ENCODE measurements at places on chromosomes 7 and 10.

DNA sequence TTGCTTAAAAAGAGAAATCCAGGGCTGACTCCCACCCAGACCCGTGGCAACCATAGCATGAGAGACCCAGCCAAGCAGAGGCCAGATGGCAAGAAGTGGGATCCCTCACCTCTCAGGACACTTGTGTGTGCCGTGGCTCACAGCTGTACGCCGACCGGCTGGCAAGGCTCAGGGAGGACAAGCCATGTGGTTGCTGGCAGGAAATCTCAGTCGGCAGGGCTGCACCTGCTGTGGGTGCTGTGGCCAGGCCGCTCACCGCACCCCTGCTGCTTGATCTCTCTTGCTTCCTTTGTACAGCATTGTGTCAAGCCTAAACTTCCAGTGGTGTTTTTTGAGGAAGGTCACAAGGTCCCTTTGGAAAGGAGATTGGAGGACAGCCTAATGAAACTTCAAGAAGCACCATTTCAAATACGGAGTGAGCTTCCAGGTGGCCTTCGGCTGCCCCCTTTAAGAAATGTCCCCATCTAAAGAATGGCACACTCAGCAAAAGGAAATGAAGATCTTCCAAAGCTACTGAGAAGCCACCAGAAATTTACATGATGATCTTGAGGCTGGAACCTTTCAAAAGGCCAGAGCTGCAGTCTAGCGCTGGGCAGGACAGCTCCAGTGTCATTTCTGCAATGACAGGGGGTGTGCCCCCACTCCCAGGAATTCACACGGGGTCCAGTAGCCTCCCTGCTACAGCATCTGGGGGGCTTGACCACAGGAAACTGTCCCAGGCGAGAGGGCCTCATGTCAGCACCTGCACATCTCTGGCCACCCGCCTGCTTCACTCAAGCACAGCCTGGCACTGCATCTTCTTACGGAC is 409.0 kb upstream of the MGMT start:
- DNase-seq: no peak

DNA sequence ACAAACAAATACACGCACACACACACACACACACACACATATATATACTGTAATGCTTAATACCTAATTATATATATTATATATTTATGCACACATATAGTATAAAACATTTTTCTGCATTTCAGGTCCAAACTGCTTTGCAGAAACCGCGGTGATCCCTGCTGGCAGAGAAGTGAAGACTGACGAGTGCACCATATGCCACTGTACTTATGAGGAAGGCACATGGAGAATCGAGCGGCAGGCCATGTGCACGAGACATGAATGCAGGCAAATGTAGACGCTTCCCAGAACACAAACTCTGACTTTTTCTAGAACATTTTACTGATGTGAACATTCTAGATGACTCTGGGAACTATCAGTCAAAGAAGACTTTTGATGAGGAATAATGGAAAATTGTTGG is 138.5 kb downstream of the VWC2 start:
- no peak for DNase-seq

DNA sequence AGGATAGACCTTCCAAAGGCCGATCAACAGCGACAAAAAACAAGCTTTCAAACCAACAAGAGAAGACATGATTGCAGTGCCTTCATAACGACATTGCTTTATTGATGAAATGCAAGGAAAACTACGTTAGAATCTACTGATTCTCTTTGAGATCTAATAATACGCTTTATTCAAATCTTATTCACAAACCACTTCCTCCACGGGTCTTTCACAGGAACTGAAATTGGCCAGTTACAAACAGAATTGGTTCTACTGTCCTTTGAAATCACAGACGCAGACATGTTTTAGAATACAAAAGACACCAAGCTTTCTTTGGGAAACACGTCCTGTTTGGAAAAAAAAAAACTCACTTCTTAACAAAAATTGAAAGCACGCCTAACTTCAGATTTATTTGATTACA is 74.7 kb upstream of the SEPHS1 start:
- no peak for DNase-seq

DNA sequence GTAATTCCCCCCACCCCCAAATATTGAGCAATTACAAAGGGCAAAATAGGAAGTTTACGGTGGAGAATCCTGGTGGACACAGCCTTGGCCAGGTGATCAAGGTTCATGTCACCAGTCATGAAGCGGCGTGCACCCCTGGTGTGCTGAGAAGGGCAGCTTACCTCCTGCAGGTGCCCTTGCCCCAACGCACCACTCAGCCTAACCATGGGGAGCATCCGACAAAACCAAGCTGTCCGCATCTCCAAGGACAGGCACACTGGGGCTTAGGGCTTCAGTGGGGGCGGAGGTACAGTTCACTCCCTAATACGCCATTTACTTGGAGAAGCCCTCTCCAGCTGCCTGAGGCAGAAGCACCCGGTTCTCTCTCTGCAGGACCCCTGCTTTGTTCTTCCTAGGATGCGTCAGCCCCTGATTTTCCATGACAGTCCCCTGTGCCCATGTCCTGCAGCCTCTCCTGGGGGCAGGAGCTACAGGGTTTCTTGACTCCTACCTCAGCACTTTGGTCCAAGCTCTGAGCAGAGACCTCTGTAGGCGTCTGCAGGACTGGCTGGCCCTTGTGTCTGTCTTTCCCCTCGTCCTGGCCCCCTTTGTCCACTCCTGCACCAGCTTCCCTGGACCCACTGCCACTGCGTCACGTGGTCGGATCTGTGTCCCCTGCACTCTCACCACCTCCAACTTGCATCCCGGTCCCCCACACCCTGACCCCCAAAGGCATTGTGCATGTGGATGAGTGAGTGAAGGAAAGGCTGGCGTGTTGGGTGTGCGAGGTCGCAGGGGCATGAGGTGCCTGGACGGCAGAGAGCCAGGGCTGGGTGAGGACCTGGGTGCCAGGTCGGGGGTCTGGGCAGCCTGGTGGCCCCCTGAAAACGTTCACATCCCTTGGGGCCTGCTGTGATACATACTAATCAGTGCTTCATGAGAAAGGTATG is 113.7 kb downstream of the LHPP start:
- no peak for DNase-seq

DNA sequence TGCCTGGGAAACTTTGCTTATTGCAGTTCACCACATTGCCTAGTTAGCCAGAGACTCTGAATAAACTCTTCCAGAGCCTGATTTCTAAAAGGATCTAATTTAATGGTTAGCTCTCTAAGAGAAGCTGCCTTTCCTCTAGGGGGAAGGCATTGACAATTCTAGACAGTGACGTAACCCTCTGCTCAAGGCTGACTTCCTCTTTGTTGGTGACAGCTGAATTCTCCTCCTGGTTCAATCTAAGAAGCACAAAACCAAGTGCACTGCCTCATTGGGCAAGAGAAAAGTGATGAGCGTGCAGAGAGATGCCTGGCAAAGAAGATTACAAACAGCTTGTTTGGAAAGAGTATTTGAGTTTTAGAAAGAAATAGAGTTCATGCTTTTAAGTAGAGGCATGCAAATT is 102.7 kb downstream of the MACC1 start:
- DNase-seq: no peak

DNA sequence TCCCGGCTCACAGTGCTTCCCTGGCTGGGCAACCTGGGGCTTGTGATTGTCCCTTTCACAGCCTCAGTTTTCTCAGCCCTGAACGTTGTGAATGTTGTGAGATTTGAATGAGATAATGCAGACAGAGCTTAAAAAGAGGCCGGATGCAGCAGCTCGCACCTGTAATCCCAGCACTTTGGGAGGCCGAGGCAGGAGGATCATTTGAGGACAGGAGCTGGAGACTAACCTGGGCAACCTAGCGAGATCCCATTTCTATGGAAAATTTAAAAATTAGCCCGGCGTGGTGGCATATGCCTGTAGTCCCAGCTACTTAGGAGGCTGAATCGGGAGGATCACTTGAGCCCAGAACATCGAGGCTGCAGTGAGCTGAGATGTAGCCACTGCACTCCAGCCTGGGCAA is 56.6 kb downstream of the SPOCK2 start:
- no peak for DNase-seq

GRCh38 chr10:68442971-68443370 is 28.8 kb downstream of the DNA2 start:
- no peak for DNase-seq

GRCh38 chr7:3995187-3995586 is 686.9 kb upstream of the FOXK1 start:
- no peak for DNase-seq

DNA sequence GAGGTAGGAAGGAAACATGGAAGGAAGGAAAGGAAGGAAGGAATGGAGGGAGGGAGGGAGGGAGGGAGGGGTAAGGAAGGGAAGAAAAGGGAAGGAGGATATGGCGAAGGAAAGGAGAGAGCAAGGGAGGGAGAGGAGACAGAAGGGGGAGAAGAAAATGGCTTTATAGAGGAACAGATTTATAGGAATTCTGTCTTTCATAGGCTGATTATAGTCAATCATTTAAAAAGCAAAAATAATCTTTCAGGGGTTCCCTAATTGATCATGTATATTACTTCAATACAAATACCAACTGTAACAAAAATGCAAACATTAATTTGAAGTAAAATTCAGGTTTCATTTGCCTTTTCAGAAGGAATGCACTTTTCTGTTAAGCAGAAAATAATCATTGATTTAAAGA is 519.1 kb downstream of the MDFIC start:
- DNase-seq: no peak

DNA sequence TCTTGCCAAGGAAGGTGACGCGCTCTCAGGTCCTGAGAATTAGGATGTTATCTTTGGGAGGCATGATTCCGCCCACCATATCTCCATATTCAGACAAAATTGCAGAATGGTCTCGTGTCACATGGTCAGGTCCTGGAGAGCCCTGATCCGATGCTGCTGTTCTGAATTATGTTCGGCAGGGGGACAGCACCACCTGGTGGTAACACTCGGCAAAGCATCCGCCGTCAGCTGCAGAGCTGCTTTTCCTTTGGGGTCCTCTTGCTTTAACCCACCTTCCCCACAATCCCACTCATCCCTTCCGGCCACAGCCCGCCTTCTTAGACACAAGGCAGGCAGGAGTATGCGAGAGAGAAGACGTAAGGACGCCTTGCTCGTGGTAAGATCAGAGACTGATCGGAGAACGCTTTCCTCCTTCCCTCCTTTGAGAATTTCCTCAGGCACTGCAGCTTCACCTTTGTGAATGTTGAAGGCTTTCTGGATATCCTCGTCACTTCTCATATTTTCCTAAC is 327.8 kb upstream of the C7orf33 start:
- peak; percentile 80 for DNase-seq

DNA sequence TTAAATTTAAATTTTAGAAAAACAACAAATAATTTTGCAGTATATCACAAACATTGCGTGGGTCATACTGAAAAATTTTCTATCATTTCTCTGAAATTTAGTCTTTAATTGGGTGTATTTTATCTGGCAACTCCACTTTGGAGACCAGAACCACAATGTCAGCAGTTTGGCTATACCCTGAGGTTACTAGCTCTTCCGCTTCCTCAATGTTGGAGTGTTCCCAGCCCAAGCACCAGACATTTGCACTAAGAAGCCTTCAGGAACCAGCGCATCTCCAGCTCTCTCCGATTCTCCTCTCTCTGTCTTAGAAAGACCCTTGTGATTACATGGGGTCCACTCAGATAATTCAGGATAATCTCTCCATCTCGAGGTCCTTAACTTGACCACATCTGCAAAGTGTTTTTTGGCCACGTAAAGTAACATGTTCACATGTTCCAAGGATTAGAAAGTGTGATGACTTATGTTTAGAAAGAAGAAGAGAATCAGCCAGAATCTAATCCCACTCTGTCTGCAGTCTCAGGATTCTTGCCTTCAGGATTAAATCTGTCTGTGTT is 43.1 kb upstream of the ADRB1 start:
- no peak for DNase-seq

DNA sequence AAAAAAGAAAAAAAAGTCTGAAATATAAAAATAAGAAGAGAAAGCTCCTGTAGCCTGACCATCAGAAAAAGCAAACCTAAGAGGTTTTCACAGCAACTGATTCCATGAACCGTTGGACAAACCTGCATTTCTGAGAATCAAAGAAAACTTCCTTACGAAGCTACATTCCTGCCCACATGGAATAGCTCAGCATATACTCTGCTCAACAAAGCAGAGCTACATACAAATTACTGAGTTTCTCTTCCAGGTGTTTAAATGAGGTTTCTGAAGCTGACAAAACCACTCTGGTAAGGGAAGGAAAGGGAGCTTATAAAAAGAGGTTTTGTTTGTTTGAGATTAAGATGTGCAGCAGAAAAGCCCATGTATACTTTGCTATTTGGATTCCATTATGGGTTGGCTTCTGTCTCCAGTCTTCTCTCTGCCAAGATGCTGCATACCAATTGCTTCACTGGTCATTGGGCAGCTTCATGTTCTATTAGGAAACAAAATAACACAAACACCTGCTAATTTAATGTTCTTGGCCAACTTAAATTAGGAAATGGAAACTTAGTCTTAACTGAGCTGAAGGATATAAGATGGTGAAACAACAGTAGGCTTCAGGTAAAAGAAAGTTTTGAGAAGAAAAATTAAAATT is 314.1 kb downstream of the LRRTM3 start:
- no peak for DNase-seq

GRCh38 chr10:113300201-113300600 is 252.7 kb upstream of the HABP2 start:
- DNase-seq: no peak
